Astrocyte of the hippocampus (primary cell): ENCODE measurements at places on chromosomes 12 and 14.

GRCh38 chr12:27186022-27186839 is 57.9 kb upstream of the STK38L start:
- DNase-seq = peak; percentile 13

DNA sequence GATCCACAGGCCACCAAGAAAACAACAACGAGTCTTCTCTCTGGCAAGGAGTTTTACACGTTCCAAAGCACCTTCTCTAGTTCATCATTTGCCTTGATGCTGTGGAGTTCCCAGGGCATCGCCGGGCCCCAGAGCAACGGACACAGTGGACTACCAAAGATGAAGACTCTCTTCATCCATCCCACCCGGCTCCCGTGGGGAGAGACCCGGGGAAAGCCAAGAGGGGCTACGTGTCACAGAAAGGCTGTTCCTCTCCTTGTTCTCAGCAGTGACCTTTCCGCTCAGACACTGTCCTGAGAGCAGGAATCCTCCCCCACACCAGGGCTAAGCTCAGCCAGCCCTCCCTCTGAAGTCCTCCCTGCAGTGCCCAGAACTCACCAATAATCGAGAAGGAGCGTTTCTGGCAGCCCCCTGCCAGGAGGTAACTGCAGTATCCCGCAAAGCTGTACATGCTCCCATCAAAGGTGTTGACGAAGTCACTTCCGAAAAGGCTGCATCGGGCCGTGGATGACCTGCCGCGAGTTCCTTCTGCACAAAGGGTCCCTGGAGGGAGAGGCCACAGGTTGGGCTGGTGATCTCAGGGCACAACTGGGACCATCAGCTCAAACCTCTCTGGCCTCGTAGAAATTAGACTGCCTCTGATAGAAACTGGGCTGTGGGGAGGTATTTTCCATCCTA is 3.5 kb downstream of the VWF start:
- no peak for DNase-seq

DNA sequence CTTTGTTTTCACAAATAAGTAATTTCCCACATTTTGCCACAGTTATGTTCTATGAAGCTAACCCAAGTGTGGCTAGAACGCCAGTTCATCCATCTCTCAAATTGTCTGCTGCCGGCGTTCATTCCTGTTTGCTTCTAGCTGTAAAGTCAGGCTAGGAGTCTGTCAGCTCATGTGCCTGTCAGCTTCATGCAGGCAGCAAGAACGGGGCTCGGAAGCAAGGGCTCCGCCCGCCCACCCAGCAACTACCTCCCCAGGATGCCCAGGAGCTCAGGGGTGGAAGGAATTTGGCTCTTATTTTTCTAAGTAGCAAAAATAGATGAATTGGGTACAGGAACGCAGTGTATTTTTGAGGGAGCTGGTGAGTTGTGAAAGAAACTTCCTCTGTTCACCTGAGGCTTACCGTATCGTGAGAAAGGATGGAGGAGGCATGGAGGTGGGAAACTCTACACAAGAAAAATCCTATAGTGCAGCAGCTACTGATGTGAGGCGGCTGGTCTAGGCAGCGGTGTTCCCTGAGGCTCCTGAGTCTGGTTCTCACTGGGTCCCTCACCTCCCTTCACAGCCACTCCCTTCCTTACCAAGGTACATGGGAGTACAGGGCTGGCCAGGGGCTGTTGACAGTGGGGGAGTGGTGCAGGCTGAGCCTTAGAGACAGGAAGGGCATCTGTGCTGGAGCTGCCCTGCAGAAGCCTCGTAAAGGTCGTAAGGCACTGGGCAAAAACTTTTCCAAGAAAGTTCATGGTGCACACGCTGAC is 54.5 kb upstream of the AMN start:
- DNase-seq = no peak

- peak; percentile 23 for DNase-seq
Measured at GRCh38 chr12:51951843-51952722, 584 bp downstream of the ACVR1B start.

- no peak for DNase-seq
Measured at GRCh38 chr14:72111911-72112310, 179.7 kb downstream of the RGS6 start.

DNA sequence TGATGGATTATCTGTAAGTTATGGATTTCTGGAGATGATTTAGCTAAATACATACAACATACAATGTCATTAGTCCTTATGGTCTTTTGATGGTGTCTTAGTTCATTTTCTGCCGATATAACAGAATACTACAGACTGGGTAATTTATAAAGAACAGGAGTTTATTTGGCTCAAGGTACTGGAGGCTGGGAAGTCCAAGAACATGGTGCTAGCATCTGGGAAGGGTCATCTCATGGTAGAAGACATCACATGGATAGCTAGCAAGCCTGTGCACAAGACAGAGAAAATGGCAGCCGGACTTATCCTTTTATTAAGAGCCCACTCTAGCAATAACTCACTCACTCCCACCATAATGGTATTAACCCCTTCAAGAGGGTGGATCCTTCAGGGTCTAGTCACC is 24.2 kb downstream of the KLHL28 start:
- DNase-seq = no peak

GRCh38 chr14:28774764-28775735 is 8.5 kb downstream of the FOXG1 start:
- no peak for DNase-seq

GRCh38 chr12:93460902-93461301 is 6.4 kb upstream of the MRPL42 start:
- no peak for DNase-seq

- DNase-seq = no peak
Measured at GRCh38 chr12:99201906-99202645, 445.5 kb upstream of the GARIN6 start.

GRCh38 chr12:27012239-27012981 is 1.8 kb downstream of the TM7SF3 start:
- DNase-seq = no peak
